ENCODE measurements at places on chromosomes 6 and 20. TPM values are rescaled to one million over a fixed set of nuclear protein-coding genes. Genes with fewer than 3 reads are reported as not detected.

DSP gene
- total RNA-seq, result 350 TPM

DNA sequence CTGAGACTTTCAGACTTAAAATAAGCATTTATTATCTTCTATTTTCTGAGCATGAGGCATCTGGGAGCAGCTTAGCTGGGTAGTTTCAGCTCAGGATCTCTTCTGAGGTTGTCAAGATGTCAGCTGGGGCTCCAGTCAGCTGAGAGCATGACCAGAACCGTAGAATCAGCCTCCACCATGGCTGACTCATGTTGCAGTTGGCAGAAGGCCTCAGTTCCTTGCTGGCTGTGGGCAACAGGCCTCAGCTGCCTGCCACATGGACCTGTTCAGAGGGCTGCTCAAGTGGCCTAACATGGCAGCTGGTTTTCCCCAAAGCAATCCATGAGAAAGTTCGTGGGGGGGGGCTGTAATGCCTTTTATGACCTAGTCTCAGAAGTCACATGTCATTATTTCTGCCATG is 142.3 kb downstream of the LY86 start:
- DNase-seq, result no peak

GRCh38 chr20:10769700-10770099 is 95.9 kb upstream of the JAG1 start:
- no peak for DNase-seq

GRCh38 chr6:124054034-124054433 is 250.4 kb downstream of the NKAIN2 start:
- DNase-seq, result no peak

BPIFB4 gene
- not detected for total RNA-seq

- no peak for DNase-seq
These were observed 32.7 kb upstream of the MARCKS start for GRCh38 chr6:113824411-113824810.

DNA sequence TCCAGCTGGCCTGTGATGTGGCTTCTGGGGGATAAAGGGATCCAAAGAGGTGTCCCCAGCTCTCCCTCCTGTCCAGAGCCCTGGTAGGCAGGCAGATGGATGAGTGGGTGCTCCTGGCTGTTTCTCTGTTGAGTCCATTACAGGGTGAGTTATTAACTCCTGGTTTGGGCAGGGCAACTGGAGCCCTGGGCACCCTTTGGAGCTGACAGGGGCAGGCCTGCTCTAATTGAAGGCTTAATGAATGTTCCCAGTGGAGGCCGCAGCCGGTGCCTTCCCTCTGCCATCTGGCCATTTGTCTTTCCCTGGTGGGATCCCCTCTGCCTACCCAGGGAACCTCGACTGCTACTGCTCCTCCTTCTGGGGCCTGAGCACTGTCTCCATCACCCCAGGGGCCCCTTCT is 44.7 kb upstream of the MLN start:
- no peak for DNase-seq

GRCh38 chr20:61320691-61321425 is 68.8 kb downstream of the CDH4 start:
- DNase-seq, result no peak

- no peak for DNase-seq
These were observed 73.0 kb upstream of the TSHZ2 start for GRCh38 chr20:52899041-52899608.

- no peak for DNase-seq
These were observed 768 bp upstream of the FYN start for GRCh38 chr6:111874025-111874415.

GGTLC1 gene
- total RNA-seq, result not detected

ZFP64 gene
- 7.9 TPM for total RNA-seq

GRCh38 chr6:167717455-167717854 is 109.3 kb upstream of the AFDN start:
- no peak for DNase-seq

DNA sequence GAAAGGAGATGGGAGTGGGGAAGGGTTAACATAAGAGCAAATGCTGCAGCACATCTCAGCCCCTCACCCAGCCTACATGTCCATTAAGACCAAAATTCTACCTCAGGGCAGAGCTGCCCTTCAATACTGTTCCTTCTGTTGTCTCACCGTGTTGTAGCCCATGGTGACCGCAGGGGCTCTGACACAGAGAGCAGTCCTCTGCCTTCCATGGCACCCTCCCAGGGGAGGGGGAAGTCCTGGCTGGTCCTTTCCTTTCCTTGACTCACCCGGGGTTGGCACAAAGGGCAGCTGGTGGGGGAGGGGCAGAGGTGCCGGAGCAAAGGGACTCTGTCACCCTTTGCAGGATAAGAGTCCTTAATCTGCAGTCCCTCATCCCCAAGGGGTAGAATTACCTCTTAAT is 15.2 kb downstream of the NKX2-2 start:
- DNase-seq, result no peak

HCRTR2 gene
- total RNA-seq, result not detected

- DNase-seq, result no peak
These were observed 69.2 kb upstream of the LYRM2 start for GRCh38 chr6:89707766-89708165.

DNA sequence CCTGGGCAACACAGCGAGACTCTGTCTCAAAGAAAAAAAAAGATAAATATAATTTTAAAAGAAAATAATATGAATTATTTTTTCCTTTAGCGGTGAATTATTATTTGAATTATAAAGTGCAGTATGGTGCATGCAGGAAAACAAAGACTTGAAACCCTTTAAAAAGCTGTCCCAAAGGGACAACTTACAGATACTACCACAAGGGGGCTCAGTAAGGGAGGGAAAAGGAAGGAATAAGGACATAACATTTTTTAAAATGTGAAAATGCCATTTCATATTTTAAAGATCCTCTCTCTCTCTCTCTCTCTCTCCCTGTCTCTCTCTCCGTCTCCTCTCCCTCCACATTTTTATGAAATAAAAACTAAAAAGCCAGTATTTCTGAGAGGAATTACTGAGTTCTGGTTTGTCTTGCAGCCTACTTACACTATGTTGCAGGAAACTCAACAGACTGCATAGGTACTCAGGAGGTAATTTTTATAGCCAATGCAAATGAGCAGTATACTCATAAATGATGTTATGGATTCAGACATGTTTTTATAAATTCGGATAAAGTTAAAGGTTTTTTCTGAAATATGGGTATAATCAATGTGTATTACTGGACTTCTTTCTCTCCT is 455.0 kb upstream of the GJE1 start:
- no peak for DNase-seq

GRCh38 chr20:16898433-16898832 is 150.3 kb downstream of the OTOR start:
- DNase-seq, result no peak

GRCh38 chr6:56483929-56484328 is 158.8 kb downstream of the DST start:
- DNase-seq, result no peak

GRCh38 chr6:122869437-122870024 is 80.5 kb downstream of the SMPDL3A start:
- no peak for DNase-seq

UST gene
- 3.9 TPM for total RNA-seq

SLC22A7 gene
- not detected for total RNA-seq
